ENCODE measurements at places on chromosomes 16 and 17.

DNA sequence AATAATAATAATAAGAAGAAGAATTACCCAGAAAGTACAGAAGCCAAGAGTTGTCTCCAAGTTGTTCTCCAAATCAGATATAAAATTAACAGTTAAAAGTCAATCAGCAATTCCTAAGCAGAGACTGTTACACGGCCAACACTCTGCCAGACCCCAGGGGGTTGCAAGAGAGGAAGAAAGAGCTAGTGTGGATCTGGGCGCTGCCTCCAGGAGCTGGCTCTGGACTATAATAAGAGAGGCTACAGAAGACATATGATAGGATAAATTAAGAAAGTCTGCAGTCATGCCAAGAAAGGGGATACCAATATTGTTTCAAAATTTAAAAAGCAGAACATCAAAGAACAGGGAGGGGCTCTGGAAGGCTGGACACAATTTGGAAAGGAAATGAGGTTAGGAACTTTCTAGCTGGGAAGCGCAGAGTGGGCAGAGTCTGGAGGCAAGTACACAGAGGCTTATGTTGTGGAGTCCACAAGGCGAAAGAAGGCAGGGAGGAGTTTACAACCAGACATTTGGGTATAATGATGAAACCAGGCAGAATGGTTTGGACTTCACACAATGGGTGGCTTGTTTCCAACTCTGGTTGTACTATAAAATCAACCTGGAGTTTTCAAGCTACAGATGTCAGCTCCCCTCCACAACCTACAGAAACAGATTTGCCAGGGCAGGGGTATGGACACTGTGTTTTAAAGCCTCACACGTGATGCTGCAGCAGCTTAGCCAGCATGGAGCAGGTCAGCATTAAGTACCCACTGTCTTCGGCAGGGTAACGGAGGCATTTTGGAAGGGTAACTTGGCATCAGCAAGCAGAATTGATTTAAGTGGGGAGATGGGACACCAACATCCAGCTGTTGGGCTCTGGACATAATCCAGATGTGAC, 49.4 kb downstream of the SLC39A11 start:
- no peak for DNase-seq

- no peak for DNase-seq
Observed at GRCh38 chr16:54102888-54103866, 183.4 kb downstream of the IRX3 start.

- no peak for DNase-seq
Observed at GRCh38 chr17:28756049-28756804, 12.4 kb downstream of the TRAF4 start.

GRCh38 chr17:67689534-67690177, 28.1 kb upstream of the NOL11 start:
- DNase-seq: peak; percentile 11

DNA sequence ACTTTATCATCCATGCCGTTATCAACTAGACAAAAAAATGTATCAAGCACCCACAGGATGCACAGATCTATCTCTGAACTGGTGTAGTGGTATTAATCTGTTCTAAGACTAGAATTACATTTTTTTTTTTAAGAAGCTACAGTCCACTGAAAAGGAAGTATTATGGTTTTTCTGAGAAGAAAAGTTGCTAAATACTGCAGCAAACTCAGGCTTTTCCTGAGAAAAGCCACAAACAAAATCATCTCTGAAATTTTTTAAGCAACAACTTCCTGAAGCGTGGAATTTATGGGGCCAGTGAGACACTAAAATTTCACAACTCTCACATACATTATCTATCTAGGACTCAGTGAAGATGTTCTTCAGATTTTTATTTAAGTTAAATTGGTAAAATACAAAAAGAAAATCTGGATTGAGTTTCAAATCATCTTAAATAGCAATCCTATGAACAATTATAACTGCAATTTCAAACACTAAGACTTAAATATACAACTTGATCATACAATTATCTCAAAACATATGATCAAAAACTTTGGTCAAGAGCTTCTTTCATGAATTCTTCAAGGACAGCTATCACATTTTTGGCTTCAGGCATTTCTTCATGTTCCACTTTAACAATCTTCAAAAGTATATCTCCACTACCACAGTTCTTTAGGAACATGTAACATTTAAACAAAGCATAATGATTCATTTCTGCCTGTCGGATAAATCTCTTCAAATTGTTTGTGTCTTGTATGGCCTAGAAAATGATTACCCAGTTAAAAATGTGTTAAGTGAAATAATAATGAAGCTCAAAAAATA, 10.5 kb downstream of the C17orf75 start:
- DNase-seq: no peak

DNA sequence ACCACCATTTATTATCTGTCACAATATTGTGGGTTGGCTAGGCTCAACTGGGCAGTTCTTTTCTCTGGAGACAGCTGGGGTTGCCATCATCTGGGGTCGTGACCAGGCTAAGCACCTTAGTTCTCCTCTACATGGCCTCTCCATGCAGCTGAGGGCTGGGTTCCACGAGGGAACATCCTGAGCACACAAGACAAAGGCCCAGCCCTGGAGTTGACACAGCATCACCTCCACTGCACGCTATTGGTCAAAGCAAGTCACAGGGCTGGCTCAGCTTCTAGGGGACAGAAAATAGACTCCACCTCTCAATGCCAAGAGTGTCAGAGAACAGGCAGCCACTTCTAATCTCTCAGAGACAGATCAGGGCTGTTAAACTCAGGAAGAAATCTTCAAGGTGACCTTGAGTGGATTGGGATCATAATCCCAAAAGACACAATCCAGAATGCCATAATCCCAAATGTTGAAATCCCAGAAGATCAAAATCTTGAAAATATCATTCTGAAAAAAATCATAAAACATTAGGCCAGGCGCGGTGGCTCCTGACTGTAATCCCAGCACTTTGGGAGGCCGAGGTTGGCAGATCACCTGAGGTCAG, 13.0 kb upstream of the USP10 start:
- DNase-seq: no peak

GRCh38 chr16:10100829-10101228, 81.4 kb downstream of the GRIN2A start:
- no peak for DNase-seq

DNA sequence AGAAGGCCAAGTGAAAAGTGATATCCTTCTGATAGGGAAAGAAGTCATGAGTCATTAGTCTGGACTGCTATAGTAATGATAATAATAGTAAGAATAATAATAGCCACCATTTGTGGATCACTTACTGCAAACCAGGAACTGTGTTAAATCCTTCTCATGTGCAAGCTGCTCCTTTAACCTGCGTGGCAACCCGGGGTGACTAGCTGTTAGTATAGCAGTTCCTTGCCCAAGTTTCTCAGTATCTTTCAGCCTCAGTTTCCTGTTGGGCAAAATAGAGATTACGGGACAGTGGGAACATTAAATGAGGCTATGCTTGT, 129.5 kb downstream of the CDH13 start:
- no peak for DNase-seq

- DNase-seq: no peak
Observed at GRCh38 chr16:24876231-24876630, 30.5 kb downstream of the SLC5A11 start.

DNA sequence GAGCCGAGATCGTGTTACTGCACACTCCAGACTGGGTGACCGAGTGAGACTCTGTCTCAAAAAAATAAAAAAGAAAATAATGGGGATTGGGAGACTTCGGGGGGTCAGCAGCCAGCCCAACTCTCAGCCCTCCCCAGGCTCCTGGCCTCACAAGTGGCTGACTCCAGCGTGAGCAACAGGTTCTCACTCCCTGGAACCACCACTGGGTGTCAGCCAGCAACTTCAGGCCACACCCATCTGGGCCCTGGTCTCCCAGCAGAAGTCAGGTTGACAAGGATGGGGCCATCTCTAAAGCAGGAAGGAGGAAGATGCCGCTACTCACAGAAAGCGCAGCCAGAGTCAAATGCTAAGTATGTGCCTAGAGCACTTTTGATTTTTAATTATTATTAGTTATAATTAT, 139.4 kb downstream of the C16orf78 start:
- DNase-seq: no peak

DNA sequence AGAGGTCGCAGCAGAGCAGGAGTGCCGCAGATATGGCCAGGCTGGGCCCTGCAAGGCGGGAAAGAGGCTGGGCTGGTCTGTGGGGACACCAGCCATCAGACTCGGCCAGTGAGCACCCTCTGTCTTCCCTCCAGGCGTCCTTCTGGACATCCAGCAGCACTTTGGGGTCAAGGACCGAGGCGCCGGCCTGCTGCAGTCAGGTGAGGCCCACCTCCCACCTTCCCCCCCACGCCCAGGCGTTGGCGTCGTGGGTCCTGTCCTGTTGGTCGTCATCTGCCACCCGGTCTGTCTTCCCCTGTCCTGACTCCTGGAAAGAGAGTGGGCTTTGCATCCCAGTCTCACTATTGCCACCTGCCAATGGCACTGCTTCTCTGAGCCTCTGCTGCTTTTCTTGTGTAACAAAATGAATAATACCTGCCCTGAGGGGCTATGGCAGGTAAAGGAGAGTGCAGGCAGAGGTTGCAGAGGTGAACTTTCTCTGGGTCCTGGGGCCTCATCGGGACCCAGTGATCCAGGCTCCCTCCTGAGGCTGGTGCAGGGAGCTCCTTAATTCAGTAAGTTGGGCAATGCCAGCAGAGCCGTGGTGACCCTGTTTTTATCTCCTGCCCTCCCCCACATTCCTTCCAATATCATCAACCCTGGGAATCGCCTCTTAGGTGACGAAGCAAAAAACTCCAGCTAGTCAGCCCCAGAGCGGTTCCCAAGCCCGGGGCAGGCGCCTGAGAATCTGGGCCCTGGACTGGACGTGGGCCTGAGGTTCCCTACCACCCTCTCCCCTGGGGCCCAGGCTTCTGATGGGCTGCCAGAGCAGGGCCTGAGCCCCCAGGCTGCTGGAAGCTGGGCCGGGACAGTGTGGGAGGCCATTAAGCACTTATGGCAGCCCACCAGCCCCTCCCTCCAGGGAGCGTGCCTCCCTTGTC, 14.7 kb downstream of the SPNS2 start:
- DNase-seq: no peak

GRCh38 chr17:80526116-80526910, 18.3 kb upstream of the RPTOR start:
- DNase-seq: no peak

DNA sequence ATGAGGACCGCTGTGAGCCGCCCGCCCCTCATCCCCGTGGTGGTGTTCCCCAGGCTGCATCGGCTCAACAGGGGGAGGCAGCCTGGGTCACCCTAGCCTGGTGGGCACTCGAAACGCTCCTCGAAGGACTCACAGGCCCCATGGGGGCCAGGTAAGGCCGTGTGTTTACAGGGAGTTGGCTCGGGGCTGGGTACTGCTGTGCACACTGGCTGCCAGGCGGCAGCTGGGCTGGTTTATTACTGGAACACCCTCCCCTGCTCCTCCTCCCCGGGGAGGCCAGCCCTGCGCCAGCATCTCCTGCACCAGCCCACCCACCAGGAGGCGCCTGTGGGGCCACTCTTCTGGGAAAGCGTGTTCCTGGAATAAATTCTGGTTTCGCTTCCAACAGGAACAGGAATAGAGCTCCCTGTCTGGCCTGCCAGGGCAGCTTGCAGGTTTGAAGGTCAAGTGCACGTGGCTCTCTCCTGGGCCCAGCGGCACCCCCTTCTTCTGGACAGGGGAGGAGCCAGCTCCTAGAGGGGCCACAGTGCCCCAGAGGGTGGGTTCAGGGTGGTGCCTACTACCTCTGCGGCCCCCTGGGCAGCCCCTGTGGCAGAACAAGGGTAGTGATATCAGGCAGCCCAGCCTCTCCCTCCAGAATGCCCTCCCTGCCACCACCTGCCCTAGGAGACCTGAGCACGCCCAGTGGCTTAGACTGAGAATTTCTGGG, 11.3 kb downstream of the MCRIP1 start:
- DNase-seq: no peak

GRCh38 chr17:78637146-78637545, 60.0 kb upstream of the DNAH17 start:
- no peak for DNase-seq

DNA sequence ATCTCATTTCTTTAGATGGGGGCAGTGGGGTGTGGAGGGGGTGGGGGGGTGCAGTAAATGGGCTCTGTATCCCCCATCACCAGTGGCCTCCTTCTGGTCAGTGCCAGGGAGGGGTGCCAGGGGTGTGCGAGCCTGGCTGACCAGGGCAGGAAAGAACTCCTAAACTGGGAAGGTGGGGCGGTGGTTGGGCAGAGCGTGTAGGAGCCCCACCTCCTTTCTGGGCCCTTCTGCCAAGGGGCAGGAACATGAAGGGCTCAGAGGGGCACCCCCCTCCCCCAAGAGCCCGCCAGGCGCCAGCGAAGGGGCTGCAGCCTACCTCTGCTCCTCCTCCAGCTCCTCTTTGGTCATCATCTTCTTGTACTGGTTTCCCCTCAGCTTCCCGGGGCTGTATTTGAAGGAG, 26.0 kb downstream of the MXRA7 start:
- no peak for DNase-seq

- no peak for DNase-seq
Observed at GRCh38 chr16:29820271-29820701, at the start of gene MVP. Gene MVP (plus strand): TSS chr16:29820462. CDS start chr16:29830550, 10,088 bp downstream.

GRCh38 chr16:71504901-71505300, 15.8 kb upstream of the ZNF19 start:
- DNase-seq: no peak

- DNase-seq: no peak
Observed at GRCh38 chr16:11372829-11373306, 27.6 kb downstream of the RMI2 start.

GRCh38 chr17:67442787-67443624, 65.9 kb downstream of the PITPNC1 start:
- no peak for DNase-seq

DNA sequence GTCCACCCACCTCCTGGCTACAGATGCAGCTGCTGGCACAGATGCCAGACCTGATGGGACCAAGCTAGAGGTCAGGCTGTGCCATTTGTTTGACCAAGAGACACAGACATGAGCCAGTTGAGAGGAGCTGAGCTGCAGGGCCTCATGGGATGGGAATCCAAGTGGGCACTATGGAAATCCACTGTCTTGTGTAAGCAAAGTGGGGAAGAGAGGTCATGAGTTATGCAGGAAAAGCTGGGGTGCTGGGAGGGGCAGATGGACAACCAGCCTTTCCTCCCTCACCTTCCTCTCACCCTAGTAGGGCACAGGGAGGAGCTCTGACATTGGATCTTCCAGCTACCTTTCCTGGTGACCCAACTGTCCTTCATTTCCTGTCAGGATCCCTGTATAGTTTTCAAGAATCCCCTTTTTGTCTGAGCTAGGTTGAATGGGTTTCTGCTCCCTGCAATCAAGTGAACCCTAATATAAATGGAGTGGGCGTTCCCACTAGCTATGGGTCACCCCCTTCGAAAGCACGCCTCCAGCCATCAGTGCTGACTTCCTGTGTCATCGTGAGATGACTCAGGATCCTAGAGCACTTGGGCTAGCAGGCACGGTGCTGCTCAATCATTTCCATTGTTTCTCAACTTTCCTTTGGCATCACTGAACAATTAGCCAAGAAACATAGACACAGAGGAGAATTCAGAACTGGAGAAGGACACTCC, 13.6 kb downstream of the ATPAF2 start:
- DNase-seq: no peak

- no peak for DNase-seq
Observed at GRCh38 chr17:74252211-74252610, 21.8 kb upstream of the DNAI2 start.

All from activated CD4-positive, CD25-positive, alpha-beta regulatory T cell (primary cell).